Activated CD4-positive, alpha-beta T cell treated with anti-CD3 and anti-CD28 coated beads for 48 hours (primary cell): ENCODE measurements at places on chromosomes 6 and 20.
A peak's percentile ranks its signal among the peaks of the same experiment; 100 is the strongest.

GRCh38 chr6:1744543-1744942 is 134.8 kb downstream of the FOXC1 start:
- DNase-seq, result no peak

GRCh38 chr20:63969838-63970713 is at the start of gene ZNF512B:
Gene ZNF512B, minus strand, starts transcription at chr20:63969930. Its CDS starts 1,980 bp downstream, at chr20:63967950.
- DNase-seq, result peak; percentile 72

DNA sequence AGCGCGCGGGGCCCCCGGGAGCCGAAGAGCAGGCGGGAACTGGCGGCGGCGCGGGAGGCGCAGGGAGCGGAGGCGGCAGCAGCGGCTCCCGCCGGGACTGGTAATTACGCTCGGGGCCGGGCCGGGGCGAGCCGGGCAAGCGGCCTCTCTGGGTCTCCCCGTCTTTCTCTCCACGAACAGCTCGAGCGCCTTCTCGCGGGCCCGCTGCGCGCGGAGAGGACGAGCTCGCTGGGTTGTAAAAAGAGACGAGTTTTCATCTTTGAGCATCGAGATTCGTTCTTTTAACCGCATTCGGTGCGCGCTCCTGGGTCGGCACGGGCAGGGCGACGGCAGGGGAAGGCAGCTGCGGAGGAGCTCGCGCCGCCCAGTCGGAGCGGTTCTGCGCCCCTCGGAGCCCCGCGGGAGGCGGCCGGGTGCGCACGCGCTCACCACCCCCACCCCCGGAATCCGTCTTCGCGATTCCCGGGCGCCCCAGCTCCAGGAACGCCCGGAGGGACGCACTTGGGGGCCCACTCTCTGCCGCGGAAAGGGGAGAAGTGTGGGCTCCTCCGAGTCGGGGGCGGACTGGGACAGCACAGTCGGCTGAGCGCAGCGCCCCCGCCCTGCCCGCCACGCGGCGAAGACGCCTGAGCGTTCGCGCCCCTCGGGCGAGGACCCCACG is 38.0 kb downstream of the YTHDF1 start:
- peak; percentile 30 for DNase-seq

- DNase-seq, result peak; percentile 37
Measured at GRCh38 chr20:44448753-44449546, 26.7 kb upstream of the TTPAL start.

- no peak for DNase-seq
Measured at GRCh38 chr6:43789447-43789846, 19.4 kb downstream of the VEGFA start.

GRCh38 chr6:50087231-50087954 is 37.7 kb upstream of the DEFB112 start:
- DNase-seq, result no peak

DNA sequence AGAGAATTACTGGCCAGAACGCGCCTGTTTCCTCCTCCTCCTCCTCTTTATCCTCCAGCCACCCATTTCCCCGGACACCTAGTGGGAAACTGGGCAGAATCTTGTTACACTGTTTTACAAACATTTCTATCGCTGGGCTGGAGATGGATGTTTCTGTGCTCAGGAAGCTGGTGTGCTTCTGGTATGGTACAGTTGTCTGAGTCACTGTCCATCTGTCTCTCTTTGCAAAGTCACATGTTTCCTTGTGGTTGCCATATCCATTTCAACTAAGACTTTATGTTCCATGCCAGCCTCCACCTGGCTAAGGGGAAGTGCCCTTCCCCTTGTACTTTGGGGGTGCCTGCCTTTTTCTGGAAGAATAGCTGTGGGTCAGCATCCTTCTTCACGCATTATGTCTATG is 52.9 kb upstream of the SLC22A16 start:
- no peak for DNase-seq

DNA sequence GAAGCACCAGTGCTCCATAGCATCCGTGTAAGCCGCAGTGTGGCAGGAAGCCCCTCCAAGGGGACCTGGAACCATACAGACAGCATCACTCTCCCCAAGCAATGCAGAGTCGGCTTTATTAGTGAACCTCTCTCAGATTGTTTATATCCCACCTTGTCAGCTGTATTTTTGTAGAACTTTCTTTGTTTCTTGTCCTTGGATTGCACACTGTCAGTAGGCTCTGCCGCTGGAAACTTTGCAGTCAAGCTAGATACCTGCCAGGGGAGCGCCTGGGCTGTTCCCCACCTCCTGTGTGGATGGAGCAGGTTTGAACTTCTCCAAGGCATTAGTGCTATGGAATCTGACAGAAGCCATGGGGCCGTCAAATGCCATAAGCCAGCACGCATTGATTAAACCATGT is 18.6 kb upstream of the CLDN20 start:
- no peak for DNase-seq

DNA sequence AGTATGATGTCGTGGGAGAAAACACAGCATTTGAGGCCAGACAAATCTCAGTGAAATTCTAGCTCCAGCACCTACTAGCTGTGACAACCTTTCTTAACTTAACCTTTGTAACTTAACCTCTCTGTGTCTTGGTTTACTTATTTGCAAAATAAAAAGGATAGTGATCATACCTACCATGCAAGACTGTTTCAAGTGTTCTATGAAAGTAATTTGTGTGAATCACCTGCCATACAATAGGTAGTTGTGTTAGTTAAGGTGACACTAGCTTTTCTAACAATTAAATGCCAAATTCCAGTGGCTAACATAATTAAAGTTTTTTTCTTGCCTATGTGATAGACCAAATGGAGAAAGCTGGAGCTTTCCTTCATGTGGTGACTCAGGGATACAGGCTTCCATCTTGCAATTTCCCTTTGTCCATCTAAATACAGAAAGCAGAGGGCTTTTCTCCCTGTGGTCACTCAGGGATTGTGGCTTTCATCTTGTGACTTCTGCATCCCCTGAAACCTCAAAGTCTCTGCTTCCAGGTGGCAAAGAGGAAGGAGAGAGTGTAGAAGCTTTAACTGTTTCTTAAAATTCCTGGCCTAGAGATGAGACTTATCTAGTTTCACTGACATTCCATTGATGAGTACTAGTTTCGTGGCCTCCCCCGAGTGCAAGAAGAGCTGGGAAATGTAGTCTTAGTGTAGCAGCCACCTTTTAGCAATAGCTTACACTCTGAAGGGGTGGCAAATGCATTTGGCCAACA is 311.4 kb downstream of the CLIC5 start:
- no peak for DNase-seq

GRCh38 chr6:128803911-128804310 is 79.0 kb upstream of the LAMA2 start:
- no peak for DNase-seq

DNA sequence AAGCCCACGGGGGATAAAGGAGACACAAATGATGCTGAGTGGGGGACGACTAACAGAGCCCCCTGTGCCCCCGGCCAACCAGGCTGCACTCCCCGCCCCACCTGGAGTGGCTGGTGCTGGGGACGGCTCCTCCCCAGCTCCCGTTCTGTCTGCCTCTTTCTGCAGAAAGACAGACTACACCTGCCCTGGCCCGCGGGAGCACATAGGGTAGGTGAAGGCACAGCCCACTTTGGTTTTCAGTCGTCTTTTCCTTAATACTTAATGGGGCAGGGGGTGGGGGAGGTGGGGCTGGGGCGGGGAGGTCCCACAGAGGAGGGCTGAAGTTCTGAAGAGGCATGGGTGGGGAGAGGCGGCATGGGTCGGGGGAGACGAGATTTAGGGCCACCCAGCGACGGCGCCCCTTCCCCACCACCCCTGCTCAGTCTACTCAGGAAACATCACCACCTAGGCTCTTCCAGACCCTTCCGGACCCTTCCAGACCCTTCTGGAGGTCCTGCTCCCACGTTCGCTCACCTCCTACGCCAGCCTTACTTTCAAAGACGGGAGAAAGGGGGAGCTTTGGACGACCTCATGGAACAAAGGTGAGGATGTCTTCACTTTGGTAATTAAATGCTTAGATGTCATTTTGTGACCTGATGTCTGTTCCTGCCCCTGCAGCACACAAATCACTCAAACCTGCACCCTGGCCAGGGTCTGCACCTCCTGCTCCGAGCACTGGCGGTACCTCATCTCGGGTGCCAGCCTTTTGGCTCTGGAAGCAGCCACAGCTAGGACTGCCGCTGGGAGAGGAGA is 21.2 kb upstream of the FRMD1 start:
- DNase-seq, result no peak

- no peak for DNase-seq
Measured at GRCh38 chr6:42165016-42165415, 8.1 kb upstream of the GUCA1A start.

- no peak for DNase-seq
Measured at GRCh38 chr6:151498327-151498726, 4.5 kb downstream of the CCDC170 start.

- no peak for DNase-seq
Measured at GRCh38 chr6:137791281-137792159, 75.5 kb upstream of the TNFAIP3 start.

DNA sequence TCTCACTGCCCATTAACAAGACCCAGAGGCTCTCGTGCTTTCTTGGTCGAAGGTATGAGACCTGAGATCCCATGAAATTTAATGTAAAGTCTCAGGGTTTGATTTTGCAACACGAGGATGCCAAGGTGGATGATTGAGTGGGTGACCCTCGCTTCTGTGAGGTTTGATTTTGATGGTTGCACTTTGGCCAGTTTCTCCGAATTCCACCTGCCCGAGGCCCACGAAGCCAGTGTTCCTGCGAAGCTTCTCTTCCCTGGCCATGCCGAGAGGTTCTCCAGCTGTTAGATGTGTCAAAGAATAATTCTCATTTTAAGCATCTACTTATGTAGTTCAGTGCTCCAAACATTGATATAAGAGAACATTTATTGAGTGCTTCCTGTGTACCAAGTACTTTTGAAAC is at the start of gene KIF25:
TSS of gene KIF25 (plus strand) at position 30 of the 400 bp plus-strand sequence. CDS start 31,915 bp downstream, outside the sequence.
- DNase-seq, result no peak
